Fibroblast of mammary gland (primary cell): ENCODE measurements at places on chromosomes 7 and 10.
A peak's percentile ranks its signal among the peaks of the same experiment; 100 is the strongest.

DNA sequence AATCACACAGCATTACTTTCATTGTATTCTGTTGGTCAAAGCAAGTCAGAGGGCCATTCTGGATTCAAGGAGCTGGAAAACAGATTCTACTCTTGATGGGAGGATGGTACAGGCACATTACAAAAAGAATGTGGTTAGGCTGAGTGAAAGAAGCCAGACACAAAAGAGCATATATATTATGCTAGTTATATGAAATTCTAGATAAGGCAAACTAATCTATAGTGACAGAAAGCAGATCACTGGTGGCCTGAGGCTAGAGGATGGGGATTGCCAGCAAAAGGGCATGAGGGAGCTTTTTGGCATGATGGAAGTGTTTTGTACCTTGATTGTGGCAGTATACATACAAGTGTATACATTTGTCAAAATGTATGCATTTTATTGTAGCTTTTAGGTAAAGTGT, 96.8 kb downstream of the SPAG6 start:
- no peak for DNase-seq

GRCh38 chr10:44906486-44906885, 4.7 kb upstream of the TMEM72 start:
- DNase-seq: no peak

DNA sequence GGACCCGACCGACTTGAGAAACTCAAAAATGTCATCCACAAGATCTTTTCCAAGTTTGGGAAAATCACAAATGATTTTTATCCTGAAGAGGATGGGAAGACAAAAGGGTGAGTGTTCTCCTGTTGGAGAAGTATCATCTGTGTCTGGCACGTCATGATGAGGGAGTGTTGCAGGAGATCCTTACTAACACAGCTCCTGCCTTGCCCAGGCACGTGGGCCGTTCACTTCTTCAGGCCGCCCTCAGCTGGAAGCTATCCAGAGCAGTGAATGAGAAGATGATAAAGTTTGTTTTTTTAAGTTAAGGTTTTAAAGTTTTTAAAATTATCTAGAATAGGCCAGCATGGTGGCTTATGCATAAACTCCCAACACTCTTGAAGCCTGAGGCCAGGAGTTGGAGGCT, 6.2 kb downstream of the EIF3B start:
- DNase-seq: peak; percentile 65

GRCh38 chr10:87842776-87843497, 20.4 kb downstream of the KLLN start:
- peak; percentile 82 for DNase-seq

- no peak for DNase-seq
These were observed 5.1 kb downstream of the SLC29A4 start for GRCh38 chr7:5287802-5288201.

DNA sequence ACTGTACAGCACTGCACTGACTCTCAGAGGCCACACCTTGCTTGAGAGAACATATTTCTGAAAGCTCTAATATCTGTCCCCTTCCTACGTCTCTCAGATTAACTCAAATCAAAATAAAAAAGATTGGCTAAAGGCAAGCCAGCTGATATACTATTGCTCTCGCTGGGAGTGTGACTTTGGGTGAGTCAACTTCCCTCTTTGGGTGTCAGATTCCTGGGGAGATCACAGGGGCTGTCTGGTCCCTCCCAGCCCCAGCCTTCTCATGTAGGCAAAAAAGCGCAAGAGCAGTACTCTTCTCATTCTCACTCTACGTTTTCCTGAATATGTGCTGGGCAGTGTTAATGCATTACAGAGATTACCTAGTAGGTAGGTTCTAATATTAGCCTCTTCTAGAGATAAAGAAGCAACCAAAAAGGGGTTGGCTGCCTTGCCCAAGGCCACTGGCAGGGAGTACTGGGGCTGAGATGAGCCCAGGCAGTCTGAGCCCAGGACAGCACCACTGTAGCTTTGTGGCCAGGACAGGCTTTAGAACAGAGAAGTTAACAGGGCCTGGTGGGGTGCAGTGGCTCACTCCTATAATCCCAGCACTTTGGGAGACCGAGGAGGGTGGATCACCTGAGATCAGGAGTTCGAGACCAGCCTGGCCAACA, 9.1 kb upstream of the DENND2A start:
- DNase-seq: no peak

DNA sequence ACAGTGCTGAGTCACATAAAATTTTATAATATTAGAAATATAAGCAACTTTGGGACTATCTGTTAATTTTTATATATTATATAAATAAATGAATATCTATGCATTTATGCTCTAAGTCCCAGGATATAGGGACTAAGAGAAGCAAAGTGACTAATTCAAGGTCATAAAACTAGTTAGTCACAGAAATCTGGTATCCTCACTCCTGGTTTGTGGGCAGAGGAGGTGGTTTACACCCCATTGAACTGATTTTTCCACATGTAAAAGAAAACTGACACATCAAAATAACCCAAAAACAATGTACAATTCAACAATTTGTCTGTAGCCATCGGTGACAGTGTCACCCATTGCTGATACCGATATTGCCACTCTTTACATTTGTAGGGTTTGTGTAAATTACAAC, 3.0 kb downstream of the PCLO start:
- DNase-seq: no peak

DNA sequence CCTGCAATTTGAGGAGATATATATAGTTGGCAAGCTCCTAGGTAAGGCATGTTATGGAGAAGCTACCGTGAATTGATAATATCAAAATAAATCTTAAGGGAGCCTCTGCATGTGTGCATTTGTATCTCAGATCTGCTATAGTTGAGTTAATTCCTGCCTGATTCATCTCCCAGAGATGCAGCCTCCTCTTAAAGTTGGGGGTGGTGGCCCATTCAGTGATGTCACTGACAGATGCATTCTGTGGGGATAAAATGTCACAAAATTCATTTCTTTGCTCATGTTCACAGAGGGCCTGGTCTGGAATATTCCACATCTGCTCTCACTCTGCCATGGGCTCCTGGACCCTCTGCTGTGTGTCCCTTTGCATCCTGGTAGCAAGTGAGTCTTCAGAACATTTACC, 185.8 kb upstream of the PRSS1 start:
- DNase-seq: peak; percentile 39

DNA sequence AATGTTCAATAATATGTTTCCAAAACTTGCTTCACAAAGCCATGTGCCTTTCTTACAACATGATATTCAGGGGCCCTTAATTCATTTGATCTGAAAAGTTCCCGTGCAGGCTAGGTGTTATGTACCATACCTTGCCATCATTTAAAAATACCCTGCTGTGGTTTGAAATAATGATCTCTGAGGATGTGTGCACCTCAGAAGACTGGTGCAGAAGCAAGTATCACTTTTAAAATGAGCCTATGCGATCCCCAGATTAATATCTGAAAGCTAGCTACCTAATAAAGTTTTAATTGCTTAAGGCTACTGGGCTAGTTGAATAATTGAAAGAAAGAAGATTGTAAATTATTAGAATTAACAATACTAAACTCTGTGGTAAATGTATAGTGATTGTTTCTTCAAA, 262.4 kb downstream of the CDK14 start:
- no peak for DNase-seq
